ENCODE measurements at places on chromosomes 5 and 9.

DNA sequence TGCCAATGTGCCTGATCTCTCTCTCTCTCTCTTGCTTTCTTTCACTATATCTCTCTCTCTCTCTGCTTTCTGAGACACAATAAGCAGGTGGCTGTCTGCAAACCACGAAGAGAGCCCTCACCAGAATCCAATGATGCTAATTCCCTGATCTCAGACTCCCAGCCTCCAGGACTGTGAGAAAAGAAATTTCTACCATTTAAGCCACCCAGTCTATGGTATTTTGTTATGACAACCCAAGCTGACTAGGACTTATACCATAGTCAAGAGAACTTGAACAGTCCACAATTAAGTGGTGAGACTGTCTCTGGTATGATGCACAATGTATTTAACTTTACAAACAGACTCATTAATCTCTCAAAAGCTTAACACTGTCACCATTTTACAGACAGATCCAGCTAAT is 67.0 kb downstream of the NFIB start:
- no peak for DNase-seq

GRCh38 chr5:36653044-36653705 is 46.8 kb downstream of the SLC1A3 start:
- no peak for DNase-seq

DNA sequence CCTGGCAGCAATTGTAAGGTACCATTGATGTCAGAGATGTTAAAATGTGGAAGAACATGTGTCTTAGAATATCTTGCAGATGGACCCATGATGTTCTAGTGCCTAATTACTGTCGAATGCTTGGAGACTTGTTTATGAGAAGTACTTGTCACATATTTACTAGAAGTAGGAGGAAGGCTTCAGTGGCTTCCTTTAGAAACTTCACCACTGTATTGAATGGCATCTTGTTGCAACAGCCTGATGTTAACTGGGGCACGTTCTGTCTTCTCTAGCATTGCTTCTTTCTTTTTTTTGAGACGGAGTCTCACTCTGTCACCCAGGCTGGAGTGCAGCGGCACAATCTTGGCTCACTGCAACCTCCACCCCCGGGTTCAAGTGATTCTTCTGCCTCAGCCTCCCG is 16.5 kb downstream of the UGCG start:
- DNase-seq, result no peak

DNA sequence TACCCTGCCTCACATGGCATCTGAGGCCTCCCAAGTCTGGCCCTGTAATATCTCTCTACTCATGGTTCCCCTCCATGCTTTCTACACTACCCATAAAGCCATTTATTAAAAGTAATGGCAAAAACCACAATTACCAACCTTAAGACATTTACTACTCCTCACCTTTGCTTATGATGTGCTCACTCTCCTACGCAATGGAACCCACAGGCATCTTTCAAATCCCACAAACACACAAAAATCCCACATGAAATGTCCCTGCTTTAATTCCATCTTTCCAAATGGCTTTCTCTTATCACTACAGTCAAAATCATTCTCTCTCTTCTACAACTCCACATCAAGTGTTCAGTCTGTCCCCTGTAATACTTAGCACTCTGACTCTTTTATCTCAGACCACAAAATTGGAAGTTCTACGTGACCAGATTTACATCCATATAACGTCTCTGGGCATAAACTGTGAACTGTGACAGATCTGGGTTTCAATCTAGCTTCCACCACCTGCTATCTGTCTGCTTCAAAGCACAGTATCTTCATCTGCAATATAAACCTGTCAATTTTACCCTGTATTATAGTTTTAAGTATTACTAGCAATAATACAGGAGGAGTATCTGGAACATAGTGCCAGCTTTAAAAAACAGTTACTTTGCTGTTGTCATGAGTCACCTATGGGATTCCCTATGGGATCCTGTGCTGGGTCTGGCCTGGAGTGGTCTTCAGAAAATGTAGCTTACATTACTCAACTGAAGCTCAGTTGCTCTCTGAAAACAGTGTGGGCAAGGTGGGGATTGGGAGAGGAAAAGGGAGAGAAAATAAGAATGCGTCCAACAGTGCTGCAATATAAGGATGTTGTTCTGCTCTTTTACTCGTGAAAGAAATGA is 137.1 kb upstream of the TRIM32 start:
- no peak for DNase-seq

DNA sequence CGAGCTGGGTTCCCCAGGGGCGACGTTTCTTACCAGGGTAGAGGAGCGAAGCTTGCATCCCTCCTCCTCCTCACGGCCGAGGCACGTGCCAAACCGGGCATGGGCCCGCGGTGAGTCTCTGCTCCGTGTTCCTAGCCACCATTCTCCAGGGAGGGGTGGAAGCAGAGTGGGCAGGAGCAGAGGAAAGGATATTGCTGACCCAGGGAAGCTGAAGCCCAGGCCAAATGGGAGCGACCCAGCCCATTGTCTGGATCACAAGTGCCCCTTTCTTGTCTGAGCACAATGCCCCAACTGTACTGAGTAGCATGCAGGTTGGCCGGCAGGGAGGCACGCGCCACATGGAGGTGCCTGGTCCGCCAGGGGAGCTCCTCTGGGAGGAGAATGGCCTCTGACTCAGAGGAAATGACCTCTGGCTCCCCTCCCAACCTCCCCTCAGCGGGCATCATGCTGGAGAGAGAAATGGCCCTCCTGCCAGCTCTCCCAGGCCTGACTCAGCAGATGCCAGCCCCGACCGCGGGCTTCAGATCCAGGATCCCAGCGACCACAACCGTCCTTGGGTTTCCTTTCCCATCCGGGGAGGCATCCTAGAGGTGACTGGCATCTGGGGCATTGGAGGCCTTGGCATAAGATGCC is 1.1 kb downstream of the PRR7 start:
- peak; percentile 41 for DNase-seq

DNA sequence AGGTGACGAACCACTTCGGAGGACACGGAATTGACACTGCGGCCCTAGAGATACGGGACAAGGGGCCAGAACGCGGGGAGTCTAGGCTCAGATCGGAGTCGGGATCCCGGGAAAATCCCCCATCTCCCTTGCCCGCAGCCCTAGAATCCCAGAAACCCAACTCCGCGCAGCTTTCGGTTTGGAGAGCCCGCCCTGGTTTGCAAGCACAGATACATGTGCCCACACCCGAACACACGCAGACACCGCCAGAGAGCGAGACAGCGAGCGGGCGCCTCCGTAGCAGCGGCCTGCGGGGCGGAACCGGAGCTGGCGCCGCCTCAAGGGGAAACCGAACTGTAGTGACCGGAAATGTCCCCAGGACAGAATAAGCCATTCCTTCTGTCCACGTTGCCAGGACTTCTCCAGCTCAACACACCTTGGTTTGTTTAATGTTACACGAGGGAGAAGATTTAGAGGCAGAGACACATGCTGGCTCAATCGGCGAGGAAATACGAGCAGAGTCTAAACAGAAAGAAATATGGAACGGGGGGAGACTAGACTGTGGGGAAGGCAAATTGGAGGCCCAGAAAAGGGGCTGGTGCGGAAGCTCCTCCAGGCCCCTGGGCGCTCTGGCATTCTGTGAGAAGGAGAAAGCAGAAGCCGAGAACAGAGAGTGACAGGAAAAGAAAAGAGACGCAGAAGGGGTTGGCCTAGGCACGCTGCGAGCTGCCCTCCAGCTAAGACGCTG is 2.9 kb upstream of the PAX5 start:
- DNase-seq, result no peak

DNA sequence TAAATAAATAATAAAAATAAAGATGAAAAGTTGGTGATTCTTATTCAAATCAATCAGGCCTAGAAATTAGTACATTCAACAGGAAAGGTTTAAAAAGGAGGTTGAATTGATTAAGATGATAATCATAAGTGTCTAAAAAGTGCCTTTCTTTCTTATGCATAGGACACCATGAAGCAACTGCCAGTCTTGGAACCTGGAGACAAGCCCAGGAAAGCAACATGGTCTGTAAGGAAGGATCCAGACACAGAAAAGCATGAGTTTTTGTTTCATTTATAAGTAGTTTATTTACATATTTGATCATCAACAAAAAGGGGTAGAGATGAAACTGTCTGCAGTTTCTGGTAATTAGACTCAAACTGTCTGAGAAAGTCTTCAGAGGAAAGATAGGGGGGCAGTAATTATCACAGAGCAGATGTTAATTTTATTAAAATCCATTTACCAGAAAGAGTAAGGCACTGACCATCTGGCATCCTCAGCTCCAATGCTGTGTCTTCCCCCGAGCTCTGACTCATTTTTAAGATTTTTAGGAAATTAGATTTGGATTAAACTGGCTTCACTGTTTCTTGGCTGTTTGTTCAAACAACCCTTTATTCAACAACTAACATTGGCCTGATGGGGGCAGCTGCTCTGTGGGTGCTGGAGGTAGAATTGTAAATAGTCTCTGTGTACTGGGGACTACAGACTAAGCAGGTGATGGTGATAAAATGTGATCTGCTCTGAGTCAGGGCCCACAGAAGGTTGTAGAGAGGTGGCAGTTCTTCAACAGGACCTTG is 2.7 kb downstream of the RABEPK start:
- DNase-seq, result peak; percentile 69

- DNase-seq, result no peak
Observed at GRCh38 chr9:114641967-114642366, 15.6 kb downstream of the TEX53 start.

- no peak for DNase-seq
Observed at GRCh38 chr5:81895307-81895706, 76.5 kb upstream of the ATG10 start.

DNA sequence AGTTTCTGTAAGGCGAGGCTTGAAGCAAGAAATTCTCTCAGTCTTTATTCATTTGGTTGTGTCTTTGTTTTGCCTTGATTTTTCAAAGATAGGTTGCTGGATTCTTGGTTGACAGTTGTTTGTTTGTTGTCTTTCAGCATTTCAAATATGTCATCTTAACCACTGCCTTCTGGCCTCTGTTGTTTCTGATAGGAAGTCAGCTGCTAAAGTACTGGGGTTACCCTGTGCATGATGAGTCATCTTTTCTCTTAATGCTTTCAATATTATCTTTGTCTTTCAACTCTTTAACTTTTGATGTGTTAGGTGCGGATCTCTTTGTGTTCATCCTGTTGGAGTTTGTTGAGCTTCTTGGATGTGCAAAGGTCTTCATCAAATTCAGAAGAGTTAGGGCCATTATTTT is 1571.3 kb downstream of the MAT2B start:
- no peak for DNase-seq

DNA sequence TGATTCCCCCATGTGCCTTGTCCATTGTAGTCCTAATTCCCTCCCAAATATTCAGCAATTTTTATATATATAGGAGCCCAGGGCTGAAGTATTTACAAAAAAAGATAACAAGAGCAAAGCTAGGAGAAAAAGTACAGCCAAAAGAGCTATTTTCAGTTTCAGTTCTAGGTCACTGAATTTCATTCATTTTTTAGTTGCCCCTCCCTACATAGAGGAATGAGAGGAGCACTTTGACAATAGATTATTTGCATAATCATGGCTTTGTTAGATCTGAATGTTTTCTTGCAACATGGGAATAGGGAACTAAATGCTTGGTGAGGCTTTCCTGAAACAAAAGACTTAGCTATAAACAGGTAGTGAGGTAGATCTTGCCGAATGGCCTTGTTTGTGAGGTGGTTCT is 15.3 kb upstream of the F2RL2 start:
- no peak for DNase-seq

DNA sequence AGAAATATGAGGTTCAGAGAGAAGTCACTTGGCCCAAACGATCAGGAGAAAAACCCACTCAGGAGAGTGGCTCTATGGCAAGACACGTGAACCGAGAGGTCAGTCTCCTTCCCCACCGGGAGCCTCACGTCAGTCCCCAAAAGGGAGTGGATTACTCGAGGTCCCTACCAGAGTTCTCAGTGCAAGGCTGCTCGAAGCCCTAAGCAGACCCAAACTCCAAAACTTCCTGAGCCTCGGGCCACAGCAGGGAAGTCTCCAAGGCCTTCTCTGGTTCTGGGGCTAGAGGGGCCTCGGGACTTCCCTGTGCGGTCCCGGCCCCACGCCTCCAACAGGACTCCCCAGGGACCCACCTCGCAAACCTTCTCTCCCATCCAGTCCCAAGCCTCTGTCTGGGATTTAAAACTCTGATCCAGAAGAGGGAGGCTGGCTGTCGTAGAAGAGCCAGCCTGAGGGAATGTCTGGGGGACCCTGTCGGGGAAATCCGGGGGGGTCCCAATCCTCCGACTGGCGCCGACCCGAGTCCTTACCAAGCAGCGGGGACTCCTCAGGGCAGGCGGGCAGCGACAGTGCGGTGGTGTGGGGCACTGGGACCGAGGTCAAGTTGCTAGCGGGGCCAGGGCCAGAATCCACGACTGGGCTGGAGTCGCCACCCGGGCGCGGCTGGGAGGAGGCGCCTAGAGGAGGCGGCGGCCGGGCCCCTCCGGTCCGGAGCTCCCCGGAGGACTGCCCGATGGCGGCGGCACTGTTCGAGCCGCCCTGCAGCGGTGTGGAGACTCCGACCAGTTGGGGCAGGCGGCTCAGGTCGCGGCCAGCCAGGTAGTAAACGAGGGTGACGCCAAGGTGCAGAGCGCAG is 679 bp downstream of the B4GALT1 start:
- no peak for DNase-seq

DNA sequence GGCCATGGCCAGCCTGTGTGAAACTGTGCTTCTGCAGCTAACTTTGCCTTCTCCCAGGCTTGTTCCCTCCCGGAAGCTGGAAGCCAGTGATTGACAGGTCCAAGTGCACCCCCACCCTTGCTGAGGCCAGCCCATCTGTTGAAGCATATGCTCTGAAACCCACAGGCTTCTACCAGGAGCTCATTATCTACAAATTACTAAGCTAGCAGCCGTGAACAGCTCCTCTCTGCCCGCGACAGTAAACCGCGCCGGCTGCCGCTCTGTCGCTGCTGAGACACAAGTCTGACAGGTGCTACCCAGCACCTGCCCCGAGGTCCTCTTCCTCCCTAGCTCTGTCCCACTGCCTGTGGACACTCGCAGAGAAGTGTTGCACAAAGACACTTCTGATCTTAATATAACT is 490.9 kb downstream of the GADD45G start:
- DNase-seq, result peak; percentile 83

GRCh38 chr9:113892861-113893491 is 16.9 kb downstream of the ZNF618 start:
- no peak for DNase-seq

All from NCI-H446 (cell line).